ENCODE measurements at places on chromosomes 2 and 18.
A peak's percentile ranks its signal among the peaks of the same experiment; 100 is the strongest.

GRCh38 chr2:18701981-18702380 is 112.6 kb upstream of the NT5C1B start:
- DNase-seq = no peak

- DNase-seq = no peak
These were observed 20.2 kb downstream of the SANBR start for GRCh38 chr2:61085883-61086282.

DNA sequence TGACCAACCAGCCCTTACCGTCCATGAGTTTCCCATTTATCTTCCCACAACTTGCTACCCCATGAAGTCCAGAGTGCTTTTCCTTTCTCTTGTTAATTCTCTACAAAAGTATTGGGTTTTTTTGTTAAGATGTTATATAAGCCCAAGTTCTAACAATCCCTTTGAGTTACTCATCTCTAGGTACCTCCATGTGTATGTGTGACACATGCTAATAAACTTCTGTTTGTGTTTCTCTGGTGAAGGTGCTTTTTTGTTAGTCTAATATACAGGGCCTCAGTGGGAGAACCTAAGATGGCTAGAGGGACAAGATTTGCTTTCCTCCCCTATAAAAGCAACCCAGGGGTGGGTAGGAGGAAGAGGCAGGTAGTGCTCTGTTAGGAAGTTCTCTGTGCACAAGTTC is 31.8 kb upstream of the RMDN2 start:
- no peak for DNase-seq

DNA sequence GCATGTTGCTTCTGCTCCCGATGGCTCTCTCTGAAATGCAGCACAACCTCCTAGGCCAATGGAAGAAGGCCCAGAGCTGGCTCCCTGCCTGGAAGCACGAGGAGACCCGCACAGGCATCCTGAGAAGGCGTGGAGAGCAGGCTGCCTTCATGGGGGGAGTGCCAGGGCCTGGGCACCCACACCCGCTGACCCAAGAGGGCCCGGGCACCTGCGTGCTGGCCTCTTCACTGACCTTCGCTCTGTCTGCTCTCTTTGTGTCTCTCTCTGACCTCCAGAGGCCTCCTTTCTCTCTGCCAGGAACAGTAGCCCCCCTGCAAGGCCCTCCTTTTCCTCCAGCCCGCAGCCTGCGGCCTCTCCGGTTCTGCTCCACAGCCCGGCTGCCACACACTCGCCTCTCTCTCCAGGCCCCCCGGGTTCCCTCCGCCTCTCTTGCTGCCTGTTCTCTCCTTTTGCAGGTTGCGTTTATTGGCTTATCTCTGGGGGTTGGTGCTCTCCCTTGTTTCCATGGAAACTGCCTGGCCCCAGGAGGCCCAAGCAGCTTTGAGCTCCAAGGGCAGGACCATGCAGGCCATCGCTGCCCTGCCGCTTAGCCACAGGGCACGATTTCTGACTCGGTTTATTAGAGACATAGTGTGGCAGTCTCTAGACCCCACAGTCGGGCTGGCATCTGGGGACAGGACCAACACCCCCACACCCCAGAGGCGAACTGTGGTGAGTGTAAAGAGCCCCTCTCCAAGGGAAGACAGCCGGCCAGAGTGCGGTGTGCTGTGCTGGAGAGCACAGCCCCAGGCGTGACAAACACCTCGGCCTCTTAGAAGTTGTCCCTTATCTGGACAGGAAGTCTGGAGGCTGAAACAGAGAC is 1.7 kb downstream of the MZT2B start:
- DNase-seq = no peak

- DNase-seq = no peak
These were observed 67.4 kb downstream of the BIN1 start for GRCh38 chr2:127039387-127040031.

DNA sequence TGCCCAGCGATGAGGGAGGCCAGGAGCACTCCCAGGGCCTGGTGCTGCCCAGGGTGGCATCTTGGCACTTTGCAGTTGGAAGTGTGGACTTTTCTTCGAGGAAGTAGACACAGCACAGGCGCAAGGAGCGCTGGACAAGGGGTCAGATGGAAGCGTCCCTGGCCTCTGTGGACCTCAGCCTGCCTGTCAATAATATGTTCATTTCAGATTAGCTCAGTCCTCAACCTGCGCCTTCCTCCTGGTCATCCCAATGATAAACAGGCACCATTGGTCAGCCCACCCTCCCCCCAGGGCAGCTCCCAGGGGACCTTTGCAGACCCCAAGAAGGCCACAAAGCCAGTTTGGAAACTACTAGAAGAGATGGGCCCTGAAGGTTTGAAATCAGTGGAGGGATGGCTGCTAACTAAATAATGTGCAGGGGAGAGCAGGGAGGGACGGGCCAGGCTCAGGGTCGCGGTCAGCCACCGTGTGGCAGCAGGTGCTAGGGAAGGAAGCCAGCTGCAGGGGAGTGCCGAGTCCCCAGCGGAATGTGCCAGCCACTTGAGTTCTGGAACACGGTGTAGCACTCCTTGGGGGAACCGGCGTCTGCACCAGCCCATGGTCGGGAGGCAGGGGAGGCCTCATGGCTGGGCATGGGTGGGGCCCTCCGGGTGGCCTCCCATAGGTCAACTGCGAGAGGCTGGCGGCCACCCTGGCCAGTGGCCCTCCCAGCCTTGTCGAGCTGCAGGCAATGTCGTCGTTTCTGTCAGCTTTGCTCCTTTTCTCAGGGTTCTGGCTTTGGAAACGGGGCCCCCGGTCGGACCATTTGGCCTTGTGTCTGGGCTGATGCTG is 59.9 kb downstream of the ADI1 start:
- no peak for DNase-seq

DNA sequence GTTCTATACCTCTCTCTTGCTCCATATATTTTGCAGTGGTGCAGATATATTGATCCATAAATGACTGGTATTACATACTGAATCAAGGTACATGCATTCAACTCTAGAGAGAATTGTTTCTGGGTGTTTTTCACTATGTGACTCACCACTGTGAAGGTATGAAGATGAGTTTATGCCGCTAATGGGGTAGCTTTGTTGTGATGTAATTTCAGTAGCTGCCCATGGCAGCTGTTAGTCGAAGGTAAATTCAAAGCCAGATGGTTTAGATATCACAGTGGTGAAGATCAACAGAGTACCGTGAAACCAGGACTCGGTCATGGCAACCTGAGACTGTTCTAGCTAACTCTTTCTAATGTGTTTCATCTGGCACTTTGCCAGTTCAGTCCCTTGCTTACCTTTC is 50.4 kb downstream of the PKP4 start:
- DNase-seq = no peak

- no peak for DNase-seq
These were observed 159.3 kb downstream of the GFPT1 start for GRCh38 chr2:69227716-69228115.

- DNase-seq = no peak
These were observed 274.5 kb downstream of the MYT1L start for GRCh38 chr2:2056531-2056930.

DNA sequence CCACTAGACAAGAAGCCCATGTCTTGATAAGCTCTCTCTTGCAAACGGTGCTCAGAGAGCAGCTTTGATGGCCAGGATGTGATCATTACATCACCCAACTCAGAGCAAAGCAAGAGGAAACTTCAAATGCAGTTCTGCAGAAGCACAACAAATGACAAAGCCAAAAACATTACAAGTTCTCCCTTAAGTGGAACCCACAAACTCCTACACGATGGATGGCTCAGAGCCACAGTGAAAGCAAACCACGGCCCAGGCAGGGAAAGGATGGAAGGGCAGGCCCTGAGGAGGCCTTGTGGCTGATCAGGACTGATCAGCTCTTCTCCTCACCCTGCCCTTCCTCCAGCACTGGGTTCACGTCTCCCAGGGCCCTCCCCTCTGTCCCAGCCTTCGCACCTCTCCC is 326.4 kb downstream of the EIPR1 start:
- DNase-seq = no peak

DNA sequence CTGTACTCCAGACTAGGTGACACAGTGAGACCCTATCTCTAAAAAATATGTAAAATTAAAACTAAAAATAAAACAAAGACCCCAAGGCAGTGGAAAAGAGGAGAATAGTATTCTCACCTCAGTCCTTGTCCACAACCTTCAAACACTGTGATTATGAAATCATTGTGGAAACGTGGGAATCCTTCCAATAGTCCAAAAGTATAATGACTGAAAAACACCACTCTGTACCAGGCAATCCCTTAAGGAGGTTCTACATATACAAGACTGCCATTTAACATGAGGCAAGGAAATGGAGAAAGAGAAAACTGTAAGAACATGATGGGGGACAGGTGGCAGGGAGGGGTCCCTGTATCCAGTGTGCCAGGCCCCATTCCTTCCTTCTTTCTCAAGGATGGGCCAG is 66.1 kb downstream of the ACVR1 start:
- DNase-seq = no peak

DNA sequence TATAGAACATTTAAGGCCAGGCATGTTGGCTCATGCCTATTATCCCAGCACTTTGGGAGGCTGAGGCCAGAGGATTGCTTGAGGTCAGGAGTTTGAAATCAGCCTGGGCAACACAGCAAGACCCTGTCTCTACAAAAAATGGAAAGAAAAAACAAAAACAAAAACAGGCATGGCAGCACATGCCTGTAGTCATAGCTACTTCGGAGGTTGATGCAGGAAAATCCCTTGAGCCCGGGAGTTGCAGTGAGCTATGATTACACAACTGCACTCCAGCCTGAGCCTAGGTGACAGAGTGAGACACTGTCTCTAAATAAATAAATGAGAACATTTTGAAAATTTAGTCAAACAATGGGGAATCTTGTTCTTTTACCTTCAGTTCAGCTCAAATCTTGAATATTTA is 12.1 kb upstream of the YES1 start:
- DNase-seq = no peak

GRCh38 chr2:143015656-143016055 is 113.6 kb upstream of the ARHGAP15 start:
- DNase-seq = no peak

GRCh38 chr2:120669971-120670370 is 65.7 kb upstream of the GLI2 start:
- DNase-seq = no peak

- no peak for DNase-seq
These were observed 273.3 kb downstream of the NDUFA10 start for GRCh38 chr2:239751679-239752355.

GRCh38 chr2:239130786-239131325 is 270.0 kb downstream of the HDAC4 start:
- DNase-seq = no peak

DNA sequence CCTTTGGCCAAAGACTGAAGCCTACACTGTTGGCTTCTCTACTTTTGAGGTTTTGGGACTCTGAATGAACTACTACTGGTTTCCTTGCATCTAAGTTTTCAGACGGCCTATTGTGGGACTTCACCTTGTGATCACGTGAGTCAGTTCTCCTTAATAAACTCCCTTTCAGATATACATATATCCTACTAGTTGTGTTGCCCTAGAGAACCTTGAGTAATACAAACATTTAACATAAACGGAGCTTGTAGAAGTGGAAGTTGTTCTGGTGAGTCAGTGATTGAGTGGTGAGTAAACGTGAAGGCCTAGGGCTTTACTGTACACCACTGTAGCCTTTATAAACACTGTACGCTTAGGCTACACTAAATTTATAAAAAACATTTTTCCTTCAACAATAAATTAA is 107.2 kb upstream of the CDH2 start:
- DNase-seq = no peak

DNA sequence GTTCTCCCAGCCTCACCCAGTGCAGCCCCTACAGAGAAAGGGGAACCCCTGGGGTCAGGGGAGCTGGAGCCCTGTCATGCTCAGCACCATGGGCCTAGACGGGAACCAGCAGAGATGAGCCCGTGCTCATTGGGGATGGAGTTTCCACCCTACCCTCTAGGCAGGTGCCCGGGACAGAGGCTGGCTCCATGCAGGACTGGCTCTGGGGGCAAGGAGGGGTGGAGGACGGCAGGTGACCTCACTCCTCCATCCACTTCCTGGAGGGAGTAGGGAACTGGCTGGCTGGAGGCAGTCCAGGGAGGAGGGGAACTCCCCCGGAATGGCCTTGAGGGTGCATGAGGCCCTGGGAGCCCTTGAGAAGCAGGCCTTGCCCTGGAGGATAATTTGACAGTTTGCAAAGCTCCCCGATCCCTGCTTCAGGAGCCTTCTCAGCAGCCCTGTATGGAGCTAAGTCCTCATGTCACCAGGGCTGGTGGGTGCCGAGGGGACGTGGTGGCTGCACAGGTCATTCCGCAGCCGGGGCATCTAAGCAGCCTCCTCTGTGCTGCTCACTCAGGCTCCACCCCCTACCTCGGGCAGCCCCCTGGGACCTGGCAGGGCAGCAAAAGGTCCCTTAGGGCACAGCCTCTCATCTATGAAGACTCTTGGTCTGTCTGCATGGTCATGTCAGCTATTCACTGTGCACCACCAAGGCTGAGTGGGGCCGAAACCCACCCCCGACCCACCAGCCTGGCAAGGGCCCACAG is 2.1 kb downstream of the NEURL3 start:
- DNase-seq = no peak

- DNase-seq = no peak
These were observed 72.2 kb downstream of the CRIM1 start for GRCh38 chr2:36427790-36428243.

DNA sequence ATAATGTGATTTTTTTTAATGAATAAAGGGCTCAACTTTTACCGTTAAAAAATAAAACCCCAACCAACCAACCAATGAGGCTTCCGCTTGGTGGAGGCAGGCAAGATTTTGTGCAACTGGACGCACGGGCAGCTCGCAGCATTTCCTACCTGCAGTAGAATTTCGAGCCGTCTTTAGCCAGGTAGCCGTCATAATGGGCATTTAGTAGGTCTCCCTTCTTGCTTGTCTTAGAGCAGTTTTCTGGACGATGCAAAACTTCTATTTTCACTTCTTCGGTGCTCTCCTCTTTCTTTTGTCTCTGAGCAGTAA is 316 bp downstream of the FKBP7 start:
- DNase-seq = no peak

DNA sequence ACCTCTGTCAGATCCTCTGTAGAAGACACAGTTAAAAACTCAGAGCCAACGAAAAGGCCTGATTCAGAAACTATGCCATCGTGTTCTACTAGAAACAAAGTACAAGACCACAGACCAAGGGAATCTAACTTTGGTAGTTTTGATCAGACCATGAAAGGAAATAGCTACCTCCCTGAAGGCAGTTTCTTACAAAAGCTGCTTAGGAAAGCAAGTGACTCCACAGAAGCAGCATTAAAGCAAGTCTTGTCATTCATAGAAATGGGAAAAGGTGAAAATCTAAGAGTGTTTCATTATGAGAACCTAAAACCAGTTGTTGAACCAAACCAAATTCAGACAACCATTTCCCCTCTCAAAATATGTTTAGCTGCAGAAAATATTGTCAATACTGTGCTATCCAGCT is 58.2 kb downstream of the FSIP2 start:
- no peak for DNase-seq

- DNase-seq = peak; percentile 16
These were observed 215.7 kb downstream of the MCFD2 start for GRCh38 chr2:46699934-46700256.

DNA sequence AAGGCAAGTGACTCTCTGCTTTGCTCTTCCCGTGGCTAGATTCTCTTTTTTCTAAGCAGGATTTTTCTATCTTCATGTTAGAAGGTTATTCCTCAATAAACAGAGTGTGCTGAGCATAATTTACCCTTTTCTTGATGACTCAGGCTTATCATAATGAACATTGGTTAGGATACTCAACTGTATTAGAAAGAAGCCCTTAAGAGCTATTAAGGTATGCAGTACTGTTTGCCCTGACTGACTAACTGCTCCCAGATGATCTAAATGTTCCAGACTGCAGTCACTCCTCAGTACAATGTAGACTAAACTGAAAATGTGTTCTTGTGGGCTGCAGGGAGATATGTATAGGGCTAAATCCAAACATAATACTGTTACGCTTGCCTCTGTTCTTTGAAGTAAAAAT is 687.8 kb downstream of the NUP35 start:
- no peak for DNase-seq

- DNase-seq = no peak
These were observed 2.2 kb downstream of the WNT6 start for GRCh38 chr2:218861645-218862318.
